ENCODE measurements at places on chromosomes 3 and 15.
A peak's percentile ranks its signal among the peaks of the same experiment; 100 is the strongest.

- no peak for DNase-seq
These were observed 119.5 kb downstream of the RPL22L1 start for GRCh38 chr3:170750478-170750830.

- DNase-seq = no peak
These were observed 8.6 kb downstream of the PODXL2 start for GRCh38 chr3:127637546-127637945.

GRCh38 chr3:130539005-130539404 lies 22.0 kb downstream of the COL6A6 start:
- DNase-seq = no peak

GRCh38 chr3:106611841-106612240 lies 743.0 kb upstream of the CBLB start:
- no peak for DNase-seq

- no peak for DNase-seq
These were observed 9.3 kb upstream of the ATP13A4 start for GRCh38 chr3:193564012-193564411.

DNA sequence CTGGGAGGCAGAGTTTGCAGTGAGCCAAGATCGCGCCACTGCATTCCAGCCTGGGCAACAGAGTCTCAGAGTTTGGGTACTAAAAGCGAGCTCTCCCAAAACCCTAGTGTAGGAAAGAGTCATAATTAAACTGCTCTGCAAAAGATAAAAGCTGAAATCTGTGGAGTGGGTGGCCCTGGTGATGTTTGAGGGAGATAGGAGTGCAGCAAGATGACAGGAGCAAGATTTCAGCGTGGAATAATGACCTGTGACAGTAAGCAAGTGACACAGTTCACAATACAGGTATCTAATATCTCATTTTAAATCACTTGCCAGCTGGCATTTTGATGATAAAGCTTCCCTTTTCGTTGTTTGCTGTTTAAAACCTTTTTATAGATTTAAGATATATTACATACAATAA lies 79.3 kb downstream of the MDFIC2 start:
- DNase-seq = no peak

- DNase-seq = peak; percentile 5
These were observed 255.7 kb downstream of the MBNL1 start for GRCh38 chr3:152524198-152525140.

- no peak for DNase-seq
These were observed 231.8 kb downstream of the TP63 start for GRCh38 chr3:189863031-189863430.

- DNase-seq = no peak
These were observed 280.5 kb downstream of the GAP43 start for GRCh38 chr3:115903843-115904242.

DNA sequence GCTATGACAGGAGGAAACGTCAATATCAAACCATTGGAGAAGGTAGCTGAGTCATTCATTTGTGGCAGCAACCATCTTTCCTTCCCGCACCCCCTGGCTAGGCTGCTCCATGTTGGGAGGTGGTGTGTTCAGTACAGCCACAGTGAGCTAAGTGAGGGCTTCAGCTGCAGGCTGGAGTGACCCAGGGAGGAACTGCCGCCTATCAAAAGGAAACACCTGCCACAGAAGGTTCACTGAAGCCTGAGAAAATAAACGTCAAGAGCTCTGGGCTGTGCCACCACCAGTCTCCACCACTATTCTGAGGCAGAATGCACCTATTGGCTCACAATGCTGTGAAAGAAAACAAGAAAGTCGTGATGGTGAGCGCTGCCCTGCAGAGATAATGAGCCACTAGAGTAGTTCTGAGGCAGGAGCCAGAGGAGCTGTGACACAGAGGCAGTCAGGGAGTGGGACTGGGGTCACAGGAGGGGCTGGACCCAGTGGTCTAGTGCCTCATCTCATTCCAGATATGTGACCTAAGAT lies 34.8 kb upstream of the CD47 start:
- peak; percentile 43 for DNase-seq

DNA sequence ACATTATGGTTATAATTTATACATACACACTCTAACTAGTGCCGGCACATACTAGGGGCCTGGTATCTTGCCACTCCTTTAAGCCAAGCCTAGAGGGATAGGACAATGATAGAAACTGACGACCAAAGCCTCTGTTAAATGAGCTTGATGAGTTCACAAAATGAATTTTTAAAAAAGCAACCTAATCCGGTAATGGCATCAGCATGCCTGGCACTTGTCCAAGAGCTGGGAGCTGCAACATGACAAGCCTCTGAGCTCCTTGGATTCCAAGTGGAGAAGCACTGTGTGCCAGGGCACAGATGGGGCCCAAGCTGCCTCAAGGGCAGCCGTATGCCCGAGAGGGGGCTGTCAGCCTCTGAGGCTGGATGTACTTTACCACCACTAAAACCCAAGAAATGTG lies 9.7 kb downstream of the ETV5 start:
- DNase-seq = no peak

GRCh38 chr3:81974751-81975150 lies 213.3 kb upstream of the GBE1 start:
- DNase-seq = no peak

DNA sequence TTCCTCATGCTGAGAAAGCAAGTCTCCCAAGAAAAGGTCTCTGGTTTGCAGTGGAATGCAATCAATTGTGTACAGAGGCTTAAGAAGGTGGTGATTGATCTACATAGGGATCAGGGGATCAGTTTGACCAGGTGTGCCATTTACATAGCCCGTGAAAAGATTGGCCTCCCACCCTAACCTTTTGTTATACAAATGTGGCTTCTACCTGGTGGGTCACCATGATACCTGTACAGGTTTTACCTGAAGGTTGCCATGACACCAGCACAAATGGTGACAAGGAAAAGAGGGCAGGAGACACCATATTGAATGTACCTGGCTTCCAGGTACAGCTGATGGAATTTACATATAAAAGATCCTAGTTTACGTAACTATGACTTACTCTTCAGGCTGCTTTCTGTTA lies 25.5 kb upstream of the TEX55 start:
- no peak for DNase-seq

DNA sequence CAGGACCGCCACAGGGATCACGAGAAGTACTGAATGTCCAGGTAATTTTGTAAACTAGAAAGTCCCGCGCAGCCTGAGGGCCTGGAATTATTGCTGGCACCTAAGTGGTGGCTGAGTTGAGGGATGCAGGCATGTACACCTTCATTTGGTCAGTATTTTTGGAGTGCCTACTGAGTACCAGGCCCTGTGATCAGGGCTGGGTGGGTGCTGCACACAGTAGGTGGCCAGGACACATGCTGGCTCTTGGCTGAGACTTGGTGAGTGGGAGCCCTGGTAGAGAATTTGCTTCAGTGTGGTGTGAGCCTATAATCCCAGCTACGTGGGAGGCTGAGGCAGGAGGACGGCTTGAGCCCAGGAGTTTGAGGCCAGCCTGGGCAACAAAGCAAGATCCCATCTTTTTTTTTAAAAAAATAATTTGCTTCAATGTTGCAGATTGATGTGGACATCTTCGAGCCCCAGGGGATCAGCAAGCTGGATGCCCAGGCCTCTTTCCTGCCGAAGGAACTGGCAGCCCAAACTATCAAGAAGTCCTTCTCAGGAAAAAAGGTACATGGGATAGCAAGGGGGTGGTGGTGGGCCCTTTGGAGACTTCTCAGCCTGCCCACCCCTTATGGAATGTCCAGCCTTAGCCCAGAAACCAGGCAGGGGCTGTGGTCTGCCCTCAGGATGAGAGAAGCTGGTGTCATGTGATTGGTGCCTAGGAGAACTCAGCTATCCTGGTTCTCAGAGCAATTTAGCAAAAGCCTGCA lies 2.6 kb downstream of the ITIH1 start:
- no peak for DNase-seq

- DNase-seq = no peak
These were observed at the start of gene GPR156 for GRCh38 chr3:120284747-120285507. TSS of gene GPR156 (minus strand) at chr3:120285222. CDS start at chr3:120244098, 41,124 bp downstream.

DNA sequence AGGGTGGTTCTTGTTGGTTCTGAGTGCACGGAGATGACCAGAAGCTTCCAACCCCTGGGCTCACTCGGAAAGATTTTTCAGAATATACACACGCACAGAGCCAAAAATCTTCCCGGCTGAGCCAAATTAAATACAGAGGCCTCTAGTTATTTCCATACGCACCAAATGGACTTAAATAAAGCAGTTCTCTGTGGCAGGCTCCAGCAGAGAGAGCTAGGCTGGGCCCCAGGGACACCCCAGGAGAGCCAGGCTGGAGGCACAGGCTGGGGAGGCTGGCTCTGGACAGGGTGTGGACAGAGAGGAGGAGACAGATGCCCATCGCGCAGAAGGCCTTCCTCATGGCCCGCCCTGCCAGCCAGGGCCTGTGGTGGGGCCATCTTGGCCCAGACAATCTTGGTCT lies 115.9 kb downstream of the IQSEC1 start:
- no peak for DNase-seq

GRCh38 chr15:29528276-29528675 lies 258.7 kb upstream of the NSMCE3 start:
- no peak for DNase-seq

- DNase-seq = no peak
These were observed 406.8 kb downstream of the MCTP2 start for GRCh38 chr15:94638183-94638582.

GRCh38 chr3:117131259-117131658 lies 421.7 kb downstream of the TUSC7 start:
- DNase-seq = no peak

DNA sequence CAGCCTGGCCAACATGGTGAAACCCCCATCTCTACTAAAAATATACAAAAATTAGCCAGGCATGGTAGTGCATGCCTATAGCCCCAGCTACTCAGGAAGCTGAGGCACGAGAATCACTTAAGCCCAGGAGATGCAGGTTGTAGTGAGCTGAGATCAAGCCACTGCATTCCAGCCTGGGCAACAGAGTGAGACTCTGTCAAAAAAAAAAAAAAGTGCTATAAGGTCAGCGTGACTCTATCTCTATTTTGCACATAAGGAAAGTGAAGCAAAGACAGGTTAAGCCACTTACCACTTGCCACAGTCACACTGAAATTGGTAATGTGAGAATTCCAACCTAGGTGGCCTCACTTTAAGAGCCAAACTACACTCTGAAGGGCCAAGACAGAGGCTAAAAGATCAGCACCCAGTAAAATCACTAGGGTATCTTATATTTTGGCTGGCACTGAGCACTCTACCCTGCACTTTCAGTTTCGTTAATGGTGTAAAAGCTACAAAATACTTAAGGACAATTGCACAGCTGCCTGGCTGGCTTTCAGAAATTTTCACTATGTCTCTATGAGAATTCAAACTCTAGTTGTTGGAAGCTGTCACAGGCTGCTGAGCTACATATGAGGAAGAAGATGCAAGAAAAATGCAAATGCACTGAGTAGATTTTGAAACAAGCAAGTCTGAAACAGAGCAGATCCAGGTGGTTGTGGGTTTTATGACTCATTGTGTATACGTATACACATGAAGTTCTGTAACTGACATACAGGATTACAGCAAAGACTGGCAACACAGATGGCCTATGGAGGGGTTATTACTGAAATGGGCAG lies 32.7 kb downstream of the TRANK1 start:
- no peak for DNase-seq

GRCh38 chr3:20462226-20462625 lies 276.2 kb upstream of the SGO1 start:
- DNase-seq = no peak

- DNase-seq = no peak
These were observed 5.5 kb upstream of the COLQ start for GRCh38 chr3:15527031-15527459.

GRCh38 chr15:72044956-72045355 lies 73.0 kb downstream of the MYO9A start:
- DNase-seq = no peak

- DNase-seq = no peak
These were observed 166.9 kb upstream of the FAM3D start for GRCh38 chr3:58833491-58833890.

DNA sequence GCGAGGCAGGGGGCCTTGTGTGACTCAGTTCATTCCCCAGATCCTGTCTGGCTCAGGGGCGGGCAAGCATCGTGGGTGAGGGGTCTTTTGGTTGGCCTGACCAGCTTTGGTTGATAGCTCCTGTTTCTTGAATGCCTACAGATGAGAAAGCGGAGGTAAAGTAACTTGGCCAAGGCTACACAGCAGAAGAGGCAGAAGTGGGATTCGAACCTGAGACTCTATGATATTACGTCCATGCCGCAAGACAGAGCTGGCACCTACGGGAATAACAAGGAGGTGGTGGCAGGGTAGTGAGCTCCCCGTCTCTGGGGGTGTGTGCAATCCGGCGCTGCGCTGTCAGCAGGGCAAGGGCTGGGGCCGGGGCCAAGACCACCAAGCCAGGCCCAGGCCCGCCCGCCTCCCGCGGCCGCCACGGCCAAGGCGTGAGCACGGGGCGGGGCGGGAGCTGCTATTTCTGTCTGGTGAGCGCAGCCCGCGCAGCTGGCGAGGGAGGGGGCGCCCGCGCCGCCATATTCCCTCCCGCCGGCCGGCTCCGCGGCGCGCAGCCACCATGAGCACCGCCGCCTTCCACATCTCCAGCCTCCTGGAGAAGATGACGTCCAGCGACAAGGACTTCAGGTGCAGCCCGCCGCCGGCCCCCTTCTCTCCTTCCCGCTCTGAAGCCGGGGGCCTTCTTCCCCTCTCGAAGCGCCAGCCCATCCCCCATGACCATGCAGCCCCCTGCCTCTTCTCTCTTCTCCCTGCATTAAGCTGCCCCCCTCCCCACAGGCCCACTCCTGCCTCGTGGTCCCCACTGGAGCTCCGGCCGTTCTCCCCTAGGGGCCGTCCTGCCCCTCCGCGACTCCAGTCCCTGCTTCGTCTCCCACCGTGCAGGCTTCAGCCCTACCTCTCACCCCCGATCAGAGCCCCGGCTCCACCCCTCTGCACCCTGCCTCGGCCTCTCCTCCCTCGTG lies at the start of gene CAND2:
TSS of gene CAND2 (plus strand) at position 510 of the 953 bp plus-strand sequence. CDS start at position 551, 41 bp downstream.
- DNase-seq = no peak

DNA sequence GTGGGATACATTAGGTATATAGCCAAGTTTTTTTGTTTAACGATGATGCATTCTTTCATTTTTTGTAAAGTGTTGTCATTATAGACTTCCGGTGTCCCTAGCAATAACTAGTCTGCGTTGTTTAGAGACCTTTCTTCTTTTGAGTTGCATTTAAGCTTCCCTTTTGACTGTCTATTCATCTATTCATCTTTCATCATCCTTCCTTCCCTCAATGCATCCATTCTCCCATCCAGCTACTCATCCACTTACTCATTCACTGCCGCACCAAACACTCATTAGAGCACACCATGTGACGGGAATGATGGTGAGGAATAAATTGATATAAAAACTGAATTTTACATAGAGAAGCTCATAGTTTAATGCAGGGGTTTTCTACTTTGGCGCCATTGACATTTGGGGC lies 32.9 kb downstream of the OR4F15 start:
- DNase-seq = no peak

GRCh38 chr3:50542177-50543034 lies 25.1 kb downstream of the C3orf18 start:
- DNase-seq = peak; percentile 45

- DNase-seq = no peak
These were observed 3.9 kb downstream of the GRM2 start for GRCh38 chr3:51710631-51711351.

- DNase-seq = no peak
These were observed 331.7 kb downstream of the RBMS3 start for GRCh38 chr3:29612536-29612935.

DNA sequence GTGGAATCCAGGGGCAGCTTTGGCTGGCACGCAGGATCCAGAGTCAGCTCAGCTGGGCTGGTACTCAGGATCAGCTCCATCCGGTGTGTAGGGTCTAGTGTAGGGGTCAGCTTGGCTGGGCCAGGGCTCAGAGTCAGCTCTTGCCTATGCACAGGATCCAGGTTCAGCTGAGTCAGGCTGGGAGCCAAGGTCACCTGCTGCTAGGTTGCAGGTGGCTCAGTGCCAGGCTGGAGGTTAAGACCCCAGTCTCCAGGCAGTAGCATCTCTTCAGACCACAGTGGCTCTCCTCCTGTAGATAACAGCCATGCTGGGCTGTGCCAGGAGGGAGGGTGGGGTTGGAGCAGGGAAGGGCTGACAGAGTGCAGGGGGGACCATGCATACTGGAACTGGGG lies 1.8 kb downstream of the HYAL3 start:
- no peak for DNase-seq

Measured in stimulated activated CD4-positive, alpha-beta T cell treated with anti-CD3 and anti-CD28 coated beads, TNF-alpha, amount 100 ng/mL, for 4 hours (primary cell).